ENCODE measurements at places on chromosomes 7 and 10. TPM values are rescaled to one million over a fixed set of nuclear protein-coding genes. Genes with fewer than 3 reads are reported as not detected.
A peak's percentile ranks its signal among the peaks of the same experiment; 100 is the strongest.

Gene NKX2-3
- total RNA-seq: not detected

Gene CYP26A1
- 6.2 TPM for total RNA-seq

Gene SPDYE9
- not detected for total RNA-seq

DNA sequence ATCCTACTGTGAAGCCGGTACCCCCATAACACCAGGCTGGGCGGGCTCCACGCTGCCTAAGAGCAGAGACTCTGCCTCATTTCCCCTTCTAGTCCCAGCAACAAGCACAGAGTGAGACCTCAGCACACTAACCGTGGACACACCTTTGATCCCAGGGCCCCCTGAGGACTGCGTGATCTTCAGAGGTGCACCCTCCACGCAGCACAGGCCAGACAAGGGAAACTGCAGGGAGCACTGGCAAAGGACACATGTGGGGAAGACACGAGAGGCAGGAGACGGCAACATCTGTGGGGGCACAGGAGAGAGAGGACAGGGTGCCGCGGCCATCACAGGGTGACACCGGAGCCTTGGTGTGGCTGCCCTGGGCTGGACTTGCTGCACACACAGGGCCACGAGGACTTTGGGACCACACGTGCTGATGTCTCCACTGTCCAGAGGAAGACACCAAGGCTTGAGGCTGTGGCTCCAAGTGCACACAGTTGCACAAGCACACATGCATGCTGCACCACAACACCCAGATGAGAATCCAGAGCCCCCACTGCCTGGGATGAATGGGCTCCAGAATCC lies 128.8 kb downstream of the PTPRN2 start:
- DNase-seq: no peak
- no peak overlapping the region for H3K27ac ChIP-seq
- H3K4me1 ChIP-seq: no peaks in the 10 kb centered on the region
- no peak overlapping the region for H3K4me3 ChIP-seq
- H3K36me3 ChIP-seq: no peaks in the 10 kb centered on the region

DNA sequence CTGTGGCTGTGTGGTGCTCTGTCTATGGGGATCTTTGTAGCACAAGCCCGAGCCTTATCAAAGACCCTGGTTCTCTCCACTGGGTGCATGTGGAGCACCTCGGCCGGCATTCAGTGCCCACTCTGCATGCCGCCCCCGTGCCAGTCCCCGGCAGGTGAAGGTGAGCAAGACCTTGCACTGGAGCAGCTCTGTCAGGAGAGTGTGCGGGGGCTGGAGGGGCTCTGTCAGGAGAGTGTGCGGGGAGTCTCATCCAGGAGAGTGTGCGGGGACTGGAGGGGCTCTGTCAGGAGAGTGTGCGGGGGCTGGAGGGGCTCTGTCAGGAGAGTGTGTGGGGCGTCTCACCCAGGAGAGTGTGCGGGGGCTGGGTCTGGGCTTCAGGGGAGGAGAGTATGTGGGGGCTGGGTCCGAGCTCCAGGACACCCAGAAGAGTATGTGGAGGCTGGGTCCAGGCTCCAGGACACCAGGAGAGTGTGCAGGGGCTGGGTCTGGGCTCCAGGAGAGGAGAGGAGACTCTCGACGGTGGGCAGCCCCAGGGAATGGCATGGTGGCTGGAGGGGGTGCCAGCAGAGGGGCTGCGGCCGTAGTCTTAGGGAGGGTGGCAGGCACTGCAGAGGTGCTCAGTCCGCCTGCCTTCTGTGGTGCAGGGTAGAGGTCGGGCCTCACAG lies 40.8 kb downstream of the INPP5A start:
- no peak overlapping the region for H3K27ac ChIP-seq
- no peak for DNase-seq
- no peak overlapping the region for H3K4me3 ChIP-seq
- H3K27me3 ChIP-seq: no peaks in the 10 kb centered on the region
- H3K36me3 ChIP-seq: no peaks in the 10 kb centered on the region
- peaks cover 11% of the 10 kb centered on the region for H3K4me1 ChIP-seq

GRCh38 chr7:152341039-152341913 lies 94.5 kb downstream of the KMT2C start:
- no peak for DNase-seq
- no peaks in the 10 kb centered on the region for H3K36me3 ChIP-seq
- H3K4me1 ChIP-seq: no peaks in the 10 kb centered on the region
- H3K27ac ChIP-seq: no peak overlapping the region

GRCh38 chr10:45136256-45136655 lies 135.5 kb downstream of the ZNF22 start:
- H3K4me1 ChIP-seq: no peaks in the 10 kb centered on the region
- no peaks in the 10 kb centered on the region for H3K27me3 ChIP-seq
- no peak overlapping the region for H3K4me3 ChIP-seq
- H3K27ac ChIP-seq: no peak overlapping the region
- H3K36me3 ChIP-seq: no peaks in the 10 kb centered on the region
- no peak for DNase-seq

GRCh38 chr7:85972504-85973141 lies 671.1 kb upstream of the GRM3 start:
- H3K36me3 ChIP-seq: no peaks in the 10 kb centered on the region
- no peak overlapping the region for H3K27ac ChIP-seq
- no peaks in the 10 kb centered on the region for H3K27me3 ChIP-seq
- no peaks in the 10 kb centered on the region for H3K4me1 ChIP-seq

DNA sequence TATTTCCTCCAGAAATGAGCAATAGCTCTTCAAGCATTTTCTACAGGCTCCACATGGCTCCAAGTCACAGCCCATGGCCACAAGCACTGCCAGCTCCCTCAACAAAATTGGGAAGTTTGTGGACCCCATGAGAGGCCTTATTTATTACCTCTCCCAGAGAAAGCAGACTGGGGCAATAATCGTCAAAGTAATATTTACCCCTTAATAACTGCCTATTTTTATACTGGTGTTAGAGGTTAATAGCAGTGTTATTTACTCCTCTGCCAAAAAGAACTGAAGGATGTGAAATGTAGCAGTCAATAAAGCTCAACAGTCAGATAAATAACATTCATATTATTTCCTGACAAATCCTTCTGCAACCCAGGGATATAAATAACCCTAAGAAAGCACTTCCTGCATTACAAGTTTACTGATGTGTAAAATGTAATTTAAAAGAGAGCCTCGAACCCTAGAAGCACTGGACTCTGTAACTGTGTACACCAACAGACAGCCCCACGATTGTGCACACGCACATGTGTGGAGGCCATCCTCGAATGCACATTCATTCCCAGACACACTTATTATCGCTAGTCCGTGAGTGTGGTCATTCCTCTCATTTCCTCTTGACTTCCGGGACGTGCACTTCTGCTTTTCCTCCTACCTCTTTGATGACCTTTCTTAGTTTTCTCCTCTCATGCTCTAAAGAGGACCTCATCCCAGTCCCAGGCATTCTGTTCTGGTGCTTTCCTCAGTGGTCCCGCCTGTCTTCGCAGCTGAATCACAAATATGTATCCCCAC lies 157.4 kb downstream of the EVX1 start:
- H3K4me1 ChIP-seq: no peaks in the 10 kb centered on the region
- no peaks in the 10 kb centered on the region for H3K36me3 ChIP-seq
- no peak overlapping the region for H3K4me3 ChIP-seq
- no peaks in the 10 kb centered on the region for H3K27me3 ChIP-seq

DNA sequence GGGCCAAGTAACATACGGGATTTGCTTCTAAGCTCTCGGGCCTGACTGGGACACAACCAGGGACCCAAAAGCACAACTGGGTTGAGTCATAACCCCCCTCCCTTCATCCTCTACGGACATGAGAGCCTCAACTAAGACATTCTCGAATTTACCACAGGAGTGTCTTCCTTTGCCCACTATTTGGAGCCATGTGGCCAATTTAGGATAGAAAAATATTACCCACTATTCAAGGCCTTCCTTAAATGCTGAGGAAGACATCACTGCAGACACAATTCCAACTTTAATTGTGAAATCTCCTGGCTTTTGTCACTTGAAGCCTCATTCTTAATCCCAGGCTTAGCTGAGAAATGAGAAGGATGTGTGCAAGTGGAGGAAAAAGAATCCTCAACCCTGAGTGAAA lies 11.8 kb downstream of the CTBP2 start:
- H3K4me3 ChIP-seq: no peak overlapping the region
- no peaks in the 10 kb centered on the region for H3K27me3 ChIP-seq
- no peak for DNase-seq
- H3K27ac ChIP-seq: 0 out of 2 replicates have a peak overlapping the region, but pooled peaks have one; percentile 17
- peaks cover 7% of the 10 kb centered on the region for H3K36me3 ChIP-seq

GRCh38 chr10:98533746-98534445 lies 87.2 kb upstream of the HPS1 start:
- no peaks in the 10 kb centered on the region for H3K4me1 ChIP-seq
- DNase-seq: no peak
- H3K27ac ChIP-seq: no peak overlapping the region
- no peaks in the 10 kb centered on the region for H3K27me3 ChIP-seq

DNA sequence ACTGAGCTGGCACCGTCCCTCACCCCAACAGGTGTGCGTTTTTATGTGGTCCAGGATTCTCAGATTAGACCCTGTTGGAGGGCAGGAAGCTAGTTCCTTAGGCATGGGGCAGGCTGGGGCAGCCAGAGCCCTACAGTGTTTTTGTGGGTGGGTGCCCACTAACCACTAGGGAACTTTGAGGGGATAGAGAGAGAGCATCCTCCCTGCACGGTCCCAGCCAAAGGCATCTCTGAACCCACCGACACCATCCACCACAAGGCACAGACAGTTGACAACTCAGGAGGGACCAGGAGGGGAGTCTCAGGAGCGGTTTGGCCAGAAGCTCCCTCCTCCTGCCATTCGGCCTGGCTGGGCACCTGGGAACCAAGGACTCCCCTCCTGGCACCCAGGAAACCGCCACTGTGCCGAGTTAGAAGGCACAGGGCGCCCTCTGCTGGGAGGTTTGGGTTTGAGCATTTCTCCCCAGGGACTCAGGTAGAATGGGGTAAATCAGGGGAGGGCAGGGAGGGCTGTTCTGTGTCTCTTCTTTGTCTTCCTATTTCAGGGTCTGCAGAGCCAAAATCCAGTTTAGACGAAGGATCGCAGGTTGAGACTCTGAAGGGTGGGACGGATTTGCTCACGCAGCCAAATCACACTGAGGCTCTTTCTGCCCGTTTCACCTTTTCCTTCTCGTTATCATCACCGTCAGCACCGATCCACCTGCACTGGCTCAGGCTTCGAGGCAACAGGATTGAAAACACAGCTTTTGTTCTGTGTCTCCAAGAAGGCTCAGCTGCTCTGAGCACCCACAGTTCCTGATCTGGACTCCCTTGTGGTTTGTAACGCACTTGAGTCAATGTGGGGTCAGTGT lies 84.8 kb upstream of the COL13A1 start:
- no peaks in the 10 kb centered on the region for H3K27me3 ChIP-seq
- H3K4me1 ChIP-seq: peaks cover under 1% of the 10 kb centered on the region
- H3K4me3 ChIP-seq: no peak overlapping the region
- H3K36me3 ChIP-seq: no peaks in the 10 kb centered on the region
- peak; percentile 46 for DNase-seq
- no peak overlapping the region for H3K27ac ChIP-seq

Measured in H1 (cell line).